ENCODE measurements at places on chromosomes 11 and 22. TPM values are rescaled to one million over a fixed set of nuclear protein-coding genes. Genes with fewer than 3 reads are reported as not detected.

PIH1D2 gene
- total RNA-seq = not detected

MIOX gene
- not detected for total RNA-seq

C11orf16 gene
- not detected for total RNA-seq

OR2AG1 gene
- total RNA-seq = not detected

GRIA4 gene
- total RNA-seq = 19.3 TPM

KIRREL3 gene
- not detected for total RNA-seq

C1QTNF4 gene
- 4.4 TPM for total RNA-seq

LRRC32 gene
- total RNA-seq = 16.4 TPM

GRAMD1B gene
- 108 TPM for total RNA-seq

NNMT gene
- 121 TPM for total RNA-seq

MUC2 gene
- 817 TPM for total RNA-seq

HSPB2 gene
- not detected for total RNA-seq

C11orf86 gene
- total RNA-seq = 87.7 TPM

RAB6A gene
- 198 TPM for total RNA-seq

MMP12 gene
- not detected for total RNA-seq

B4GALNT4 gene
- total RNA-seq = 36.3 TPM

MS4A6E gene
- total RNA-seq = not detected

PLAAT4 gene
- 54.5 TPM for total RNA-seq

TTC36 gene
- total RNA-seq = 5.8 TPM

KBTBD4 gene
- total RNA-seq = 6.6 TPM

SCGB2A2 gene
- not detected for total RNA-seq

ATG16L2 gene
- total RNA-seq = 67.1 TPM

DNAJB7 gene
- 5.2 TPM for total RNA-seq

KCNE3 gene
- total RNA-seq = 47.2 TPM

SHANK2 gene
- 44.5 TPM for total RNA-seq

DENND5A gene
- total RNA-seq = 20.5 TPM

NTM gene
- 1.7 TPM for total RNA-seq

GDPD4 gene
- total RNA-seq = not detected

OR8G5 gene
- total RNA-seq = not detected

CBLIF gene
- not detected for total RNA-seq

A4GALT gene
- 11.3 TPM for total RNA-seq

DYNC2H1 gene
- 14.0 TPM for total RNA-seq

MMP13 gene
- not detected for total RNA-seq

MS4A6A gene
- total RNA-seq = 24.4 TPM

OR6T1 gene
- total RNA-seq = not detected

PDE3B gene
- 14.0 TPM for total RNA-seq

KRTAP5-1 gene
- not detected for total RNA-seq

OR4C46 gene
- not detected for total RNA-seq

SSH3 gene
- 101 TPM for total RNA-seq

C11orf87 gene
- not detected for total RNA-seq

GTSE1 gene
- 6.9 TPM for total RNA-seq

PHF21B gene
- total RNA-seq = not detected

DRD4 gene
- total RNA-seq = not detected

LIF gene
- 19.3 TPM for total RNA-seq

VPREB1 gene
- not detected for total RNA-seq

CNIH2 gene
- not detected for total RNA-seq

SHANK3 gene
- total RNA-seq = 36.3 TPM

PTDSS2 gene
- 33.6 TPM for total RNA-seq

TRIM49 gene
- not detected for total RNA-seq

NUDT22 gene
- 190 TPM for total RNA-seq

CD6 gene
- total RNA-seq = 3.3 TPM

CYP2D6 gene
- total RNA-seq = 18.2 TPM

SYT9 gene
- not detected for total RNA-seq

ANO1 gene
- total RNA-seq = 1.1 TPM

PNPLA5 gene
- total RNA-seq = not detected

SCGB1A1 gene
- total RNA-seq = not detected

MRGPRX3 gene
- total RNA-seq = not detected

FOSL1 gene
- total RNA-seq = 1.5 TPM

Measured in Peyer's patch (tissue), 4 donors.